ENCODE measurements at places on chromosomes 3 and 15. TPM values are rescaled to one million over a fixed set of nuclear protein-coding genes. Genes with fewer than 3 reads are reported as not detected.

Gene ST8SIA2
- total RNA-seq = 0.57 TPM

Gene TGM5
- total RNA-seq = not detected

Gene ECE2
- not detected for total RNA-seq

Gene SNX22
- 1.5 TPM for total RNA-seq

Gene GOLGA6L4
- 0.28 TPM for total RNA-seq

Gene RLBP1
- total RNA-seq = not detected

Gene LRTM1
- total RNA-seq = not detected

Gene SKIL
- 34.6 TPM for total RNA-seq

Gene DOCK3
- total RNA-seq = 0.43 TPM

Gene PLCH1
- total RNA-seq = 1.0 TPM

Gene PRR23E
- not detected for total RNA-seq

Gene IQCF5
- not detected for total RNA-seq
